ENCODE measurements at places on chromosomes 12 and 14. TPM values are rescaled to one million over a fixed set of nuclear protein-coding genes. Genes with fewer than 3 reads are reported as not detected.

The CCDC177 gene
- not detected for total RNA-seq

DNA sequence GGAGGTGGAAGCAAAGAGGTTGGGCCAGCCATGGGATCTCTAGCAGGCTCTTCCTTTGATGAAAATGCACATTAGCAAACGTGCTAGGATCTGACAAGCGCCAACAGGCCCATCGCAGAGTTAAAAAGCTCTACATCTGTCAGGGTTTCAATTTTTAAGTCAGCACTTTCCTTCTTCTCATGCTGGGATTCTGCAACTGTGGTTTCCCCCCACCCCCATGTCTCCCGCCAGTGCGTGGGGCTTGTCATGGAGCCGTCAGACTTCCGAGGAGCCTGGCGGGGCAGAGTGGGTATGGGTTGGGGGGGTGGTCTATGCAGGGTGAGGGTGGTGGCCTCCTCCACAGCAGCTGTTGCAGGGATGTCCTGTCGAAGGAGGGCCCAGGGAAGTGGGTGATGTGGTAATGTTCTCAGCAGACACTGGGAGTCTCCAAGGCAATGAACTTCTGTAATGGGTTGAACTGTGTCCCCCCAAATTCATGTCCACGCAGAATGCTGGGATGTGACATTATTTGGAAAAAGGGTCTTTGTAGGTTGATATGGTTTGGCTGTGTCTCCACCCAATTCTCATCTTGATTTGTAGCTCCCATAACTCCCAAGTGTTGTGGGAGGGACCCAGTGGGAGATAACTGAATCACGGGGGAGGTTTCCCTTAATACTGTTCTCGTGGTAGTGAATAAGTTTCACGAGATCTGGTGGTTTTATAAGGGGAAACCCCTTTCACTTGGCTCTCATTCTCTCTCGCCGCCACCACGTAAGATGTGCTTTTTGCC is 115.2 kb upstream of the MAP1LC3B2 start:
- no peak for DNase-seq

DNA sequence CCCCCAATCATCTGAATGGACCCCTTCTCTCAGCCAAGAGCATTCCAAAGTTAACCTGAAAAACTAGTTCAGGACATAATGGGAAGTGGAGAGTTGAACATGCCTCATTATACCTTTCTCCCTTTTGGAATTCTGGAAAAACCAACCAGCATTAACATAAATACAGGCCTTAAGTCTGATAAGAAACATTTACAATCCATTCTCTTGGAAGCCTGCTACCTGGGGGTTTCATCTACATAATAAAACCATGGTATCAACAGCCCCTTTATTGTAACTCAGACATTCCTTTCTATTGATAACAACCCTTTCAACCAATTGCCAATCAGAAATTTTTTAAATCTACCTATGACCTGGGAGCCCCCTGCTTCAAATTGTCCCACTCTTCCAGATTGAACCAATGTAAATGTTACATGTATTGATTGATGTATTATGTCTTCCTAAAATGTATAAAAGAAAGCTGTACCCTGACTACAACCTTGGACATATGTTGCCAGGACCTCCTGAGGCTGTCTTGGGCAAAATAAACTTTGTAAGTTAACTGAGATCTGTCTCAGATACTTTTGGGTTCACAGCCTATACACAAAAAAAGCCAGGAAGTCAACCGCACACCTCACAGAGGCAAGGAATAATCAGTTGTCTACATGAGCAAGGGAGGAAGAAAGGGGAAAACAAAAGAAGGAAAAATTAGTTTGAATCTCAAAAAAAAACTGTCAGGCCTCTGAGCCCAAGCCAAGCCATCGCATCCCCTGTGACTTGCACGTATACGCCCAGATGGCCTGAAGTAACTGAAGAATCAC is 17.6 kb upstream of the SSTR1 start:
- DNase-seq: no peak

- no peak for DNase-seq
Measured at GRCh38 chr12:96223411-96224218, 29.4 kb downstream of the ELK3 start.

GRCh38 chr12:16849473-16849872 is 243.5 kb upstream of the LMO3 start:
- no peak for DNase-seq
